ENCODE measurements at places on chromosomes 3 and 15. TPM values are rescaled to one million over a fixed set of nuclear protein-coding genes. Genes with fewer than 3 reads are reported as not detected.

- DNase-seq: no peak
These were observed 18.0 kb downstream of the ATP10A start for GRCh38 chr15:25844981-25845680.

GRCh38 chr3:126613479-126614188 is 41.3 kb downstream of the TXNRD3 start:
- no peak for DNase-seq

DNA sequence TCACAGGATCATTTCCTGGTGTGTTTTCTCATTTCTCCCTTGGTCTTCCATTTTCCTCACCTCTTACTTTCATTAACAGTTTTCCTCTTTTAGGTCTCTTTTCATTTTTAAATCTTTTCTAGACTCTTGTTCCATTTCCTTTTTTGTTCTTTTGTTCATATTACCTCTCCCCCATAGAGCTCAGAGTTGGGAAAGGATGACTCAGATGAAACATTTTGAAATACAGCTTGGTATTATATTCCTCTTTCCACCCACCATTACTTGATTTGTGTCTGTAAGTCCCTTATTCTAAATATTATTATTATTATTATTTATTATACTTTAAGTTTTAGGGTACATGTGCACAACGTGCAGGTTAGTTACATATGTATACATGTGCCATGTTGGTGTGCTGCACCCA is 153.1 kb downstream of the VGLL3 start:
- DNase-seq: no peak

- DNase-seq: peak; percentile 72
These were observed 36.7 kb downstream of the CIP2A start for GRCh38 chr3:108552267-108553159.

- no peak for DNase-seq
These were observed 25.7 kb upstream of the ULK4 start for GRCh38 chr3:41987627-41988026.

- no peak for DNase-seq
These were observed 638.3 kb downstream of the NTRK3 start for GRCh38 chr15:87618203-87618725.

GRCh38 chr3:56702490-56703315 is 19.6 kb upstream of the TASOR start:
- DNase-seq: peak; percentile 81

GRCh38 chr3:70583682-70584081 is 271.2 kb upstream of the MDFIC2 start:
- DNase-seq: no peak

DNA sequence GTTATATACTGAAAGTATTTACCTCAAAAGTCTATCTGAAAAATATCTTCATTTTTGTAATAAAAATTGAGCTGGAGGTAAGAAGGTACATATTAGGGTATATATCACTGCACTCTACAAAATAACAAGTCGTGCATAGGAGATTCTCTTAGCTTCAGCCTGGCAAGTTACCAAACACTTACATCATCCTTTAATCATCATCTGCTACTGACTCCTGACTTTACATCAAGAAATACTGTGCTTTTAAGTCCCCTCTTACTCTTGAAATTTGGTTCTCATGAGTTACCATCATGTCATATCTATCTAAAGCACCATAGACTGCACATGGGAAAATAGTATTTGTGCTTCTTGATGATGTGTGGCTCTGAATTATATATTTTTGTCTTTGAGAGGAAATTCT is 50.8 kb downstream of the LYSMD4 start:
- peak; percentile 72 for DNase-seq

SLC2A2 gene
- 0.72 TPM for total RNA-seq

- DNase-seq: no peak
These were observed 595.2 kb upstream of the TBL1XR1 start for GRCh38 chr3:177792311-177793030.

Data from umbilical cord (tissue), 2 donors.